ENCODE measurements at places on chromosomes 4 and X. TPM values are rescaled to one million over a fixed set of nuclear protein-coding genes. Genes with fewer than 3 reads are reported as not detected.

ASB5 gene
- total RNA-seq: not detected

DNA sequence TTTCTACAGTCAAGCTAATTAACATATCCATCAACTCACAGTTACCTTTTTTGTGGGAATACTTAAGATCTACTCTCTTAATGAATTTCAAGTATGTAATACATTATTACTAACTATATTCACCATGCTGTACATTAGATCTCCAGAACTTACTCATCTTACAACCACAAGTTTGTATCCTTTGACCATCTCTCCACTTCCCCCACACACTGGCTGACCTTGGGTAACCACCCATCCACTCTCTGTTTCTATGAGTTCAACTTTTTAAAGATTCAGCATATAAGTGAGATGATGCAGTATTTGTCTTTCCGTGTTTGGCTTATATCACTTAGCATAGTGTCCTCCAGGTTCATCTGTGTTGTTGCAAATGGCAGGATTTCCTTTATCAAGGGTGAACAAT, 30.5 kb upstream of the MAGED1 start:
- no peak for DNase-seq

CBR4 gene
- 16.1 TPM for total RNA-seq

GRCh38 chr4:13541720-13542576, 2.4 kb downstream of the NKX3-2 start:
- DNase-seq: no peak

GRCh38 chr4:23945451-23946017, 55.7 kb upstream of the PPARGC1A start:
- DNase-seq: peak; percentile 74

DNA sequence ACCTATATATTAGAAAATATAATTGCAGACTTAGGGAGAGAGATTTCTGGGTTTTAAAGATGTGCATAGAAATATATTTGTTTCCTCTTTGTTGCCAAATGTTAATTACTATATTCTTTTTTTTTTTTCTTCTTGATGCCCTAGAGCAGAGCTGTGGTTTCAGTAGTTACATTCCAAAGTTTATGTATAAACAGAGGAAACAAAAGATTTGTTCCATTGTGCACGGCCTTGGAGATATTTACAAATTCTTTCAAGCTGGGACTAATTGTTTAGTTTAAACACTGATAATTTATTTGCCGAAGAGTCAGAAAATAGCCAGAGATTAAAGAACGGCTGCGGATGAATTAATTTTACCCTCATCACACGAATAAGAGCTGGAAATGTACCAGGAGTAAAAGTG, 85.1 kb downstream of the USP46 start:
- DNase-seq: no peak
